Colonic mucosa (tissue), 4 donors: ENCODE measurements at places on chromosomes 12 and 14. TPM values are rescaled to one million over a fixed set of nuclear protein-coding genes. Genes with fewer than 3 reads are reported as not detected.

DNA sequence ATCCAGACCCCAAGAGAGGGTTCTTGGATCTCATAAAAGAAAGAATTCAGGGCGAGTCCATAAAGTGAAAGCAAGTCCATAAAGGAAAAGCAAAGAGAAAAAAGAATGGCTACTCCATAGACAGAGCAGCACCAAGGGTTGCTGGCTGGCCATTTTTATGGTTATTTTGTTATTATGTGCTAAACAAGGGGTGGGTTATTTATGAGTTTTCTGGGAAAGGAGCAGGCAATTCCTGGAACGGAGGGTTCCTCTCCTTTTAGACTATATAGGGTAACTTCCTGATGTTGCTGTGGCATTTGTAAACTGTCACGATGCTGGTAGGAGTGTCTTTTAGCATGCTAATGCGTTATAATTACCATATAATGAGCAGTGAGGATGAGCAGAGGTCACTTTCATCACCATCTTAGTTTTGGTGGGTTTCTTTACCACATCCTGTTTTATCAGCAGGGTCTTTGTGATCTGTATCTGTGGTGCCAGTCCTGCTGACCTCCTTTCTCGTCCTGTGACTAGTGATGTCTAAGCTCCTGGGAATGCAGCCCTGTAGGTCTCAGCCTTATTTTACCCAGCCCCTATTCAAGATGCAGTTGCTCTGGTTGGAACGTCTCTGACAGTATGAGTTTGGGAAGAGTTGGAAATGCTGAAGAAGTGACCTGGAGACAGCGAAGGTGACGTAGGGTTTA lies 100.5 kb downstream of the ZNF664 start:
- DNase-seq = no peak

- DNase-seq = no peak
Measured at GRCh38 chr12:86799616-86800015, 543.4 kb upstream of the MGAT4C start.

GRCh38 chr14:82411298-82411697 lies 877.6 kb upstream of the SEL1L start:
- no peak for DNase-seq

GRCh38 chr12:29709054-29709453 lies 74.7 kb downstream of the TMTC1 start:
- DNase-seq = no peak

DNA sequence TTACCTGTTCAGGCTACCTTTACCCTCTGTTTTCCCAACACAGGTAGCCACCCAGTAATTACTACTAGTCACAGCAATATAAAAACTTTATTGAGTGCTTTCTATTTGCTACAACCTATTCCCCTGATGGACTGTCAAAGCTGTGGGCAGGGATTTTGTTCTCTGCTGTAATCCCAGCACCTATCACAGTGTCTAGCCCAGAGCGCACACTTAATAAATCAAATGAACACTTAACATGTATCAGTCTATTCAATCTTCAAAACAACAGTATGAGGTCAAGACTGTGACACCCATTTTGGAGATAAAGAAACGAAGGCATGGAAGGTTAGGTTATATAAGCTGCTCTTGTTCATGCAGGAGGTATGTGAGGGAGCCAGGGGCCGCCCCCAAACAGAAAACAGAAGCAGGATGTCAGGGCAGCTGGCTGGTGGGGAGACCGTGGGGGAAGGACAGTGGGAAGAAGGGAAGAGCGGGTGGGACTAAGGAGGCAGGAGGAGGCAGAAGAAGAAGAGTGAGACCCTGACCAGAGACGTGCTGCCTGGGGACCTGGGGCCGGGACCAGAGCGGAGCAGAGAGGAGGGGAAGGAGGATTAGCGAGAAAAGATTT lies 1.7 kb downstream of the TNFRSF1A start:
- no peak for DNase-seq

Gene SYT1
- total RNA-seq = 3.2 TPM

Gene KMT2D
- 87.5 TPM for total RNA-seq

GRCh38 chr12:40534828-40535227 lies 157.4 kb upstream of the CNTN1 start:
- no peak for DNase-seq
